ENCODE measurements at places on chromosomes 12 and 14.

- no peak for DNase-seq
Measured at GRCh38 chr14:99812096-99812750, 19.0 kb downstream of the EML1 start.

- DNase-seq: no peak
Measured at GRCh38 chr14:24179294-24179960, 7.5 kb downstream of the REC8 start.

DNA sequence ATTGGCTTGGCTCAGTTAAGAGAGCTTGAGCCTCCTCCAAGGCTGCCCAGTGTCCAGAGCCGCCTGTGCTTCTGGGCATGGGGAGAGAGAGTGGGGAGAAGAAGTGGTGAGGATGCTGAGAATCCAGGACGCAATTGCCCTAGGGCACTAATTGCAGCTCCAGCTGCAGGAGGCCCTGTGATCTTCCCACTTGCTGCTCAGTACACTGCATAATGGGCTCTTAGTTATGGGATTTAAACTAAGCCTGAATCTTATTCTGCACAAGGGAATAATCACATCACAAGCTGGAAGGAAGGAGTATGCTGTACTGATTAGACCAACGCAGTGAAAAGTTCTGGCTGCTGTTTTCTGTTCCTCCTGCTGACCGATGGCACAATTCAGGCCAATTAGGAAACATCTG lies 101.0 kb upstream of the PRMT8 start:
- DNase-seq: no peak

DNA sequence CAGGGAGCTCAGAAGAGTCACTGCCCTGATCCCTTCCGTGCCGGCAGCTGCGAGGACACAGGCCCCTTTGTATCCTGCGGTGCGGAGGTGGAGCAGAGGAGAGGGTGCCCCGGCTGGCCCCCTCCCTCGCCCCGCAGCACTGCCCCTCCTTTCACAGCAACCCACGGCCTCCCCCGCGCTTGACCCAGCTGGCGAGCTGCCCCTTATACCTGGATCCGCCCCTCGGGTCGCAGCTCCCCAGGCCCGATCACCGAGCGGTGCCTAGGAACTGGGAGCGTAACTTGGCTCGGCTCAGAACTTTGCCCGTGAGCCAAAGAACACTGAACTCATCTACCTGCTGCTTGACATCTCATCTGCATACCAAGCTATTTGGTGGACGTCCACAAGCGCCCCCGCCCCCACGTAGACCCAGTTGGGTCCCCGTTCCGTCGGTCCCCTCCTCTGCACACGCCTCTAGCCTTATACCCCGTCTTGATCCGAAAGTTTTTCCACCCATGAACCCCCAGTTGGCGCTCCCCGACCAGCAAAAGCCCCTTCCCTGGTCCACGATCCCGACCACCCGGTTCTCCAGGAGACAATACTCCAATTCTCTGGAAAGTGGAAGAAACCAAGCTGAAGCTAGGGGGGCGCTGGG lies 697 bp upstream of the DNAJC14 start:
- no peak for DNase-seq

- no peak for DNase-seq
Measured at GRCh38 chr14:67514203-67514607, 18.9 kb upstream of the PLEKHH1 start.

- DNase-seq: no peak
Measured at GRCh38 chr12:123163227-123163626, 12.3 kb upstream of the PITPNM2 start.

GRCh38 chr14:75995372-75996041 lies 9.9 kb downstream of the IFT43 start:
- peak; percentile 53 for DNase-seq

DNA sequence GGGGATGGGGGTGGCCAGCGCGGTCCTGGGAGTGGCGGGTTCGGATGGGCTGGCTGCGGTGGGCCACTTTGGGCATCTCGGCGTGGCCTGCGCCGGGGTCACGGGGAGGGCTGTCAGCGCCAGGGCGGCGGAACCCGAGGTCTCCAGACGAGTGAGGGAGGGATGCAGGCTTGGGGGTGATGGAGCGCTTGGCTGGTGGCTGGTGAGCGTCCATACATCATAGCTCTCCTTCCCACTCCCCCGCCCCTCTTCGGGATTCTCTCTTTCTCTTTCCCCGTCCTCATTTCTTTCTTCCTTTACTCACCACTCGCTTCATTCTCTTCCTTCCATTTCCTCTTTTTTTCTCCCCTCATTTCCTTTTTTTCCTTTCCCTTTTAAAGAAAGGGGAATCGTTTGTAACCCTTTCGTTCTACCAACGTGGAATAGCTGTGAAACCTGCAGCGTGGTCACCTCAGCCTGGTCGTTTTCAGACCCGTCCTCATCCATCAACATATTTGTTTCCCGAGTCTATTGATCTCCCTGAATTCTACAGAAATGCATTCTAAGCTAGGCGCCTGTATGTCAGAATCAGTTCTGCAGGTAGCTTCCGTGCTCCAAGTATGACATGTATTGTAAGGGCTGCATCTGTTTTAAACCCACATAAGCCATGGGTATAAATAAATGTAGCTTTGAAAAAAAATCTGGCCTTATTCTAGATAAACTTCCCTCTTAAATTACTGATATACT lies 260.3 kb upstream of the E2F7 start:
- no peak for DNase-seq

Data from mucosa of gallbladder (tissue), 1 donor.